GM12891 (cell line): ENCODE measurements at places on chromosomes 3 and 15.

GRCh38 chr15:38876211-38876610 is 311.6 kb upstream of the RASGRP1 start:
- no peak for DNase-seq

DNA sequence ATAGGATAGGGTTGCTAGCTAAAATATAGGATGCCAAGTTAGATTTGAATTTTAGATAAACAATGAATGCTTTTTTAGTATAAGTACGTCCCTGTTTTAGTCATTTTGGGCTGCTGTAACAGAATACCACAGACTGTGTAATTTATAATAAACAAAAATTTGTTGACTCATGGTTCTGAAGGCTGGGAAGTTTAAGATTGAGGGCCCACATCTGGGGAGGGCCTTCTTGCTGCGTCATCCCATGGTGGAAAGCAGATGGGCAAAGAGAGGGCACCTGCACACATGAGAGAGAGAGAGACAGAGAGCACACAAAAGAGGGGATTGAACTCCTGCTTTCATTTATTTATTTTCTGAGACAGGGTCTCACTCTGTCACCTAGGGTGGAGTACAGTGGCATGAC is 246.5 kb downstream of the EPHB1 start:
- no peak for DNase-seq

- no peak for DNase-seq
Measured at GRCh38 chr3:141830508-141830907, 45.9 kb upstream of the ATP1B3 start.

- no peak for DNase-seq
Measured at GRCh38 chr15:90268415-90268814, 2.9 kb downstream of the NGRN start.

DNA sequence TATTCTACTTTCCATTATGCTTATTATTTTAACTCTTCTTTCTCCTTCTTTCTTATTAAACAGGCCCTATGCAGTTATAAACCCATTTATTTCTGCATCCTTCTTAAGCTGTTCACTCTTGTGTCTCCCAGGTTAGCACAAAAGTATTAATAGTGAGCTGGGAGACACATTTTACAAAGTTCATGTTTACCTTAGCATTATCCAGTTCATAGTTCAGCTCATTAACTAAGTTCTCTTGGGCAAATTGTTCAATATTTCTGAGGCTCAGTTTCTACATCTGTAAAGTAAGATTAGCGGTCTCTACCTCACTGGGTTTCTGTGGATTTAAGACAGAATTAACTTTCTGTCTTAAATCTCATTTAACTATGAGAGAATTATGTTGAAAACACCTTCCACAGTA is 31.2 kb upstream of the UMPS start:
- DNase-seq: no peak

DNA sequence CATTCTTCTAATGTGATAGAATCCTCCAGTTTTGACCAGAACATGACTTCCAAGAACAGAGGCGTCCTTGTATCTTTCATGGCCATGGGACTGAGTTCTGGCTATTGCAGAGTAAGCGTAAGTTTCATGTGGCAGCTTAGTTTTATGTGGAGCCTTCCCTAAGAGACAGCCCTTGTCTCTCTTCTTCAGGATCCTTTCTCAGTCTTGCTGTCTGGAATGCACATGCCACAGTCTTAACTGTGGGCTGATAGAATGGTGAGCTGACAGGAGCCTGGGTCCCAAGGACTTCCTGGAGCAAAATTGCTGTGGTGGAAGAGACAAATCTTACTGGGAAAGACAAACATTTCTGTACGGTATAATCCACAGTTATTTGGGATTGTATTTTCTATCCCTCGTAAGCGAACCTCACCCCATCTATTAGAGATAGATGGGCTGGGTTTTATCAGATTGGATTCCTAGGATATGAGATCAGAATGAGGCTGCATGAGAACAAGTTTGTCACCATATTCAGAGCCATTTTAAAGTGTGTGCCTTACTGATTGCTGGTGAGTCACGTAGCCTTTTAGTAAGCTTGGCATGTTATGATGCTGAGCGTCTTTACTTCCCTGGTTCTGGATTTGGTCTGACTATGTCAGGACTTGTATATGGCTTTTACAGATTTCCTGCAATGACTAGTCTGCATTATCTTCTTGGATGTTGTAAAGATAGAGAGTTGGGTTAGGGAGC is 32.8 kb downstream of the CDIN1 start:
- no peak for DNase-seq
